KBM-7 (cell line): ENCODE measurements at places on chromosomes 3 and 15.

GRCh38 chr3:141368062-141368924, at the start of gene ZBTB38:
ZBTB38 (plus strand) TSS chr3:141368504; CDS start chr3:141442389, 73,885 bp downstream.
- DNase-seq, result no peak

DNA sequence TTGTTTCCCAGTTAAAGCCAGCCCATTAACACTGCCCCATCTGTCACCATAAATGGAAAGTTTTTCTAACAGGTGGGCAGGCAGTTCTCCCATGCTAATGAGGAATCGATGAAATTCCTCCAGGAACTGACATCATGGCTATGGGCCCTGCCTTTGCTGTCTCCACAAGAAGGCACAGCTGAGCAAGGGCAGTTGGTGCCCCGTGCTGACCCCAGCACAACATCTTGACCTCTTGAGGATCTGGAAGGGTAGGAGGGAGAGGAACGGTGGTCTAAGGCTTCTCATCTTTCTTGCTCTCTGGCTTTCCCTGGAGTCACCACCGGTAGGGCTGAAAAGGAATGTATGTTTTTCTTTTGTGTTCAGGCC, 46.7 kb downstream of the CHCHD6 start:
- DNase-seq, result no peak

DNA sequence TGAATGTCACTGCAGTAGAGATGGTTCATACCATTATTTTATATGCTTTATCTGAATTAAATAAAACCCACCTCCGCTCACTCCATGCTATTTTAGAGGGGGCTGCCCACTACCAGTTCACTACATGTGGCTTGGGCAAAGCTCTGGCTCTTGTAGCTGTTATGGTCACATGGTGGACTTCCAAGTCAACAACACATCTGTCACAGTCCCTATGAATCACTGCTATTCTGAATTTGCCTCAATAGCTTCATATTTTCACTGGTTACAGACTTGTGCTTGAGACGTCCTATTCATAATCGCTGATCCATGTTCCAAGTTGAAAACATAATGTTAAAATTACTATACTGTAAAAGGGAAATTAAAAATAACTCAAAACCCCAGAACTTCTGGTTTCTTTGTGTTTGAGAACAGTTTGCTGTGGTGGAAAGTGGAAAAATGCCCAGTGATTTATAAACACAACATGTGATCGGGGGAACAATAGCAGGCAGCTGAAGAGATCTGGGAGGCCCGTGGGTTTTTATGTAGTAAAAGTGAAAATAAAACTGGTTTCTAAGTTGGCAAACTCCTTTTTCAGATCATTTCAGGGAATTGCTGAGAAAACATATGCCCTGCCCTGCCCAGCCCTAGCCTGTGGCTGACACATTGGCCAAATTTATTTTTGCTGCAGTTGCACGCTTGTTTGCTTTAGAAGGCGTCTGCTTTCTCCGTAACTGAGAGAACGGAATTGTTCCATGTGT, 128.8 kb upstream of the PRR23C start:
- no peak for DNase-seq

DNA sequence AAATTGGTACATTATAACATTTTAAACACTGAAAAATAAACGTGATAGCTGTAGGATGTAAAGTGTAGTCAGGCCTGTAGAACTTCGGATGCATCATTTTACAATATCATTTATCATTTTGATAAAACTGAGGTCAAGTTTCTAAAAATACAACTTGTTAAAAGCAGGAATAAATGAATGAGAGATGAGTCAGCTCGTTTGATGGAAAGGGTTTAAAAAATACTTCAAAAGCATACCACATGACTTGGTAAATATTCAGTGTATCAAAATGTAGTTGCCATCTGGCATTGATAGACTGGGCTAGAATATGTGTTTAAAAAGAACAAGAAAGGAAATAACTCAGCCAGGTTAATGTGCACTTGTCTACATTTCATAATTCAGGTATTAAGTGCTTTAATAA, 357.0 kb downstream of the TIGIT start:
- DNase-seq, result no peak

GRCh38 chr15:64070106-64070505, 23.5 kb downstream of the CIAO2A start:
- DNase-seq, result no peak

- no peak for DNase-seq
Measured at GRCh38 chr15:98321896-98322295, 326.4 kb upstream of the IGF1R start.

DNA sequence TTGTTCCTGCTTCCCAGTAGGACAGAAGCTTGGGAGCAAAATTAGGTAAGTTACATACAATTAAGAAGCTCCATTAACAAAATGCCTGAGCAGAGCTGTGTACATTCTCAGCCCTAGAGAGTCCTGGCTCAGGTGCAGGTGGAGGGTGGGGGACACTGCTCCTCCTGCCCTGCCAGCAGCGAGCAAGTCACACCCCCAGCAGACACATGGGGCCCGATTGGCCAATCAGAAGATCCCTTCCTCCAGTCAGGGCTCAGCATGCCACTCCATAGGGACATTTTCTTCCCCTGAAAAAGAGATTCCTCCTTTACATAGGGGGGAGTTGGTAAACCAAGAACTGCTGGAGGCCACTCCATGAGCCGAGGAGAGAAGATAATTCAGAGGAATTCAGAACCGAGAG, 62.1 kb downstream of the PLXNA1 start:
- DNase-seq, result no peak

- DNase-seq, result no peak
Measured at GRCh38 chr3:177279118-177279815, 82.0 kb upstream of the TBL1XR1 start.

DNA sequence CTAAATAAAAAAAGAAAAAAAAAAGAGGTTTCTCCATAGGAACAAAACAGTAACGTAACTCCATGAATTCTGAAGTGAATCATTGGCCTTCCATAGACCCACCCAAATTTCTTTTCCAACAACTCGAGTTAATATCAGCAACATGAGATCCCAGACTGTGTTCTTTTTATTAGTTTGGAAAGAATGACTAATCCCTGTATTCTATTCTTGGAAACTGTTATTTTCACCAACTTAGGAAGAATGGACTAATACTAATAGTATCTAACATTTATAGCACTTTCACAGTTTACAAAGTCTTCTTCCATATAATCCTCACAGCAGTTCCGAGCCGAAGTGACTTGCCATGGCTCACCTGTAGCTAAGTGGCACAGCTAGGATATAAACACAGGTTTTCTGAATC, 72.7 kb upstream of the SLC4A7 start:
- no peak for DNase-seq
